ENCODE measurements at places on chromosomes 1 and 21.

DNA sequence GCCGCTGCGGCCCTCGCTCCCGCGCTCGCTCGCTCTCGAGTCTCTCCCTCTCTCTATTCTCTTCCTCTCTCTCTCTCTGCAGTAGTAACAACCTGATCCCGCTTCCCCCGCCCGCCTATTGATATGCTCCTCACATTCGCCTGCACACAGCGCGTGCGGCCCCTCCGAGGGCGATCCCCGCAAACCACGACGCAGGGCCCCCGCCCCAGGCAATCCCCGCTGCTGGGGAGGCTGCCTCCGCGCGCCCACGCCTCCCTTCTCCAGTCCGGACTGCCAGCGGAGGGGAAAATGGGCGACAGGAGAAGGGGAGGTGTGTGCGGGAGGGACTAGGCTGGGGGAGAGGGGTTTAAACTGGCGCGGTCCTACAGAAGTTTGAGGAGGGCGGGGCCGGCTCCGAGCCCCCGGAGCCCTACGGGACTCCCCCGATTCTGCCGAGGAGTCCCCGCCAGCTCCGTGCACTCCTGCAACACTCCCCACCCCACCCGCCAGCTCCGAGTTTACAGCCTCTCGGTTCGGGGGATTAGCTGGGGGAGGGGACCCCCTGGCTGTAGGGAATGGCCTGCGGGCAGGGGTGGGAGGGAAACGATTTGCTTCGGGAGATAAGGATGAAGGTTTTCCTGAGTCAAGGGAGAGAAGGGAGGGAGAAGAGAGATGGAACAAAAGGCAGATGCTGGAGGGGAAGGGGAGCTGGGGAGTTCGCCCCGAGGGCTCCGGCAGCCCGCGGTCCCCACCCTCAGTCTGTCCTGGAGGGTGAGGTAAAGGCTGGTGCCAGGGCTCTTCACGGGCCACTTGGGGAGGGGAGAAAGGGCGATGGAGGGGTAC, 66.6 kb downstream of the SYT2 start:
- no peak for DNase-seq

- DNase-seq: no peak
These were observed 60.6 kb downstream of the RGS5 start for GRCh38 chr1:163142152-163142551.

GRCh38 chr1:89690595-89690994, 57.7 kb downstream of the LRRC8C start:
- DNase-seq: no peak

DNA sequence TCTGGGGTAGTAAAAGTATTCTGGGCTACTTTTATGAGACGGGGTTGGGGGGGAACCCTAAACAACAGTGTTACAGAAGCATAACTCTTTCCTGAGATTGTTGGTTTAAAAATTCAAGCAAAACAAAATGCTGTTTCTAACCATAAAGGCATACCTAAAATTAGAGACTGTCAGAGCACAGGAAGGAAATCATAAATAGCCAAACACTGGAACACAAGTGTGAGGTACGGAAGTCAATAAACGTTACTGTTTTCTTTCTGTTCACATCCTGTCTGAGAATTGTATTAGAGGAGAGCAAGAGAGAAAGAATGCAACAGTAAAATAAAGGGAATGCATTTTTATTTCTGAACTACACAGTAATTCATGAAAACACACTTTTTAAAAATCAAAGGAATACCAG, 42.8 kb upstream of the IL12RB2 start:
- DNase-seq: no peak

DNA sequence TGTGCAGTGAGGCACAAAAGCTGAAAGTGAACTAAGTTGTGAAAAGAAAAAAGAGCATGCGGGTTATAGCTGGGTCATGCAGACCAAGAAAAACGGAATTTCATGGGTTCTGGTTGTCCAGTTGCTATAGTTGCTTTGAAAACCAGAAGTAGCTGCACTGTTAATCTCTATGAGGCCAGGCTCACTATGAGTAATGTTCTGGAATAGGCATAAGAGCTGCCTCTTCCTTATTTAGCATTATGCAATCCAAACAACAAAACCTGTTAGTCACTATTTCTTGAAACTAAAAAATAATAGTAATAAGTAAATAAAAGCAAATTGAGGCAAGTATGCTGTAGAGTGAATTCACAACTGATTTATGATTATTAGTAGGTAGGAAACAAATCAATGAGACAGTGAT, 1383.7 kb downstream of the MRPL39 start:
- no peak for DNase-seq

DNA sequence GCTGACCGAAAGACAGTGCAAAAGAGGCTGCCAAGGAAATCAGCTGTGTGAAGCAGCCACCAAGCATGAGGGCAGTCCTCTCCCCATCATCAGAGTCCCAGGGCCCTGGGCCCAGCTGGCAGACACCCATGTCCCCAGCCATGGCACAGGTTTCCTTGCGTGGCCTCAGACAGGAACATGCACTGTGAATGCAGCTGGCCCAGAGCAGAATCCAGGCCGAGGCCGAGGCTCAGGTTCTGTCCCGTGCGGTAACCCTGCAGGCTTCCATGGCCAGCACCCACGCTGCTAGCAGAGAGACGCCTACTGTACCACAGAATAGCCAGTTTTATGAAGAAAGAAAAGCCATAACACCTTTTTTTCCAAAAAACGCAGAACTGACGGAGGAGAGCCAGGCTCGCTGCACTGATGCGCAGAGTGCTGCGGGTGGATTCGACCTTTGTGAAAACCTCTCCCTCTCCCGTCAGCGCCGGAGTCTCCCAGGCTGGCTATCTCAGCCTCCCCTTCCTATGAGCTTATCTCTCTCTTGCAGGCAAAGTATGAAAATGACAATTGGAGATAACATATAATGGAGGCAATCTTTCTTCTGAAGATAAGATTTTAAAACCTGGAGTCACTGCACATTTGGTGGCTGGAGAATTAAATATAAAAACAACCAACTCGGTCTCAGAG, 106.6 kb downstream of the NPHP4 start:
- DNase-seq: no peak

GRCh38 chr1:33273406-33273805, 17.1 kb downstream of the ZNF362 start:
- DNase-seq: no peak

DNA sequence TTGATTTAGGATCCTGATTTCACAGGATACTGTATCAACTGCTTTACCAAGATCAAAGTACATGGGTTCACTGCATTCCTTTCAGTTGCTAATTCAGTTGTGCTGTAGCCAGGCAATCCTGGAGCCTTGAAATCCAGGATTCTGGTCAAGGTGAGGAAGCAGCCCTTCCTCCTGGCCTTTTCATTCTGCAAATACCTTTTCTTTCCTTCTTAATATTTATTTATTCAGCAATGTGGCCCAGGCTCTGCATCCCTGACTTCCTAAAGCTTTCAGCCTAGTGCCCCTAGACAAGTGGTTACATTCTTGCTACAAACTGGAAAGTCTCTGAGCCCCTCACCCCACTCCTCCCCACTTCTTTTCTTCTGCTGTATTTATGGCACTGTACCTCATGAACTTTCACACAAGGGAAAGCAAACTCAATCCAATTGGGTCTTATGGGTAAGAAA, 16.2 kb downstream of the LRRC8D start:
- no peak for DNase-seq

DNA sequence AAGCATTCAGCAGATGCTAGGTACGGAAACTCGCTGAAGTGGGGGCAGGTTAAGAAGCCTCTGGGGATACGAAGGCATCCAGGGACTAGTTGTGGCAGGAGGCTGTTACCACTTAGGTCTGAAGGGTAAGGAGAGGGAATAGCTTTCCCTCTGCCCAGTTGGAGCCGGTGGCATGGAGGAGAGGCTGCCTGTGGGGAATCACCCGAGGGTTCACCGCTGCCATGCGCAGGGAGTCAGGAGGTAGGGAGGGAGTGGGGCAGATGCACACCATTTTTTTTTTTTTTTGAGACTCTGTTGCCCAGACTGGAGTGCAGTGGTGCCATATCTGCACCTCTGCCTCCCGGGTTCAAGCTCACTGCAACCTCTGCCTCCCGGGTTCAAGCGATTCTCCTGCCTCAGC, 6.1 kb downstream of the PCSK9 start:
- DNase-seq: no peak

DNA sequence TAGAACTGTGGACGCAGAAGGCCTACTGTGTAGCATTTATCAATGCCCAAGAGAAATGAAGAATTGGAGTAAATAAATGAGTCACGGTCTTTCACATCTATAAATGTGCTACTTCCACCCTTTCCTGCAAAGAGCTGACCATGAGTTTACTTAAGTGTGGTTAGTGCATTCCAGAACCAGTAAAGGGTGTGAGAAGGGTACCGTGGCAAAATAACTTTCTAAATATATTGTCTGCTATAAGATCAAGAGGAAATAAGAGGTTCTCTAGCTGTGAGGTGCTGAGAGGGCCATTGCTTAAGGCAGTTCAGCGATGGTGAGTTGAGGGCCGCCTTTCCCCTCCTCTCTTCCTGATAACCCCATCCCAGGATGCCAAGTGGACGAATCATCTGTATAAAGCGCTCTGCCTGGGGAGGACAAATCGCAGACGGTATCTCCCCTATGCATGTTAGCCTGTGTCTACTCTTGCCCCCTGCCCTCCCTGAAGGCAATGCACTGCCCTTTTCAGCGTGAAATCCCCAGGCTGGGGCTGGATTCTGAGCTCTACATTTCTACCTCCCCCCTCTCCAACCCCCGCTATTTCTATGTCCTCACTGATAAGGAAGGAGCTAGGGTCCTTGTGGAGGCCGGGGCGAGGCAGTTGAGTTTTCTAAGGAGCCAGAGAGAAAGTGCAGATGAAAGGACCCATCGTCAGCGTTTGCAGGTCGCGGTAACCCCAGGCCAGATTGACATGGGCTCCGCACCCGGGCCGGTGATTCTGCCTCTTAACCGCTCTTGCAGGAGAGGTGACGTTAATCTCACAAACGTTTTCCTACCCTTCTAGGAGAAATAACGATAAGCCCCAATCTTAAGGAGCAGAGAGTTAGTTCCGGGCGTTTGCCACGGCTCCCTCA, 1.5 kb upstream of the NCAM2 start:
- no peak for DNase-seq

- DNase-seq: no peak
These were observed 40.0 kb downstream of the GADD45A start for GRCh38 chr1:67724928-67725560.

- no peak for DNase-seq
These were observed 34.9 kb downstream of the CDC14A start for GRCh38 chr1:100387209-100387608.

- no peak for DNase-seq
These were observed 5.2 kb upstream of the PIK3C2B start for GRCh38 chr1:204499511-204500468.

DNA sequence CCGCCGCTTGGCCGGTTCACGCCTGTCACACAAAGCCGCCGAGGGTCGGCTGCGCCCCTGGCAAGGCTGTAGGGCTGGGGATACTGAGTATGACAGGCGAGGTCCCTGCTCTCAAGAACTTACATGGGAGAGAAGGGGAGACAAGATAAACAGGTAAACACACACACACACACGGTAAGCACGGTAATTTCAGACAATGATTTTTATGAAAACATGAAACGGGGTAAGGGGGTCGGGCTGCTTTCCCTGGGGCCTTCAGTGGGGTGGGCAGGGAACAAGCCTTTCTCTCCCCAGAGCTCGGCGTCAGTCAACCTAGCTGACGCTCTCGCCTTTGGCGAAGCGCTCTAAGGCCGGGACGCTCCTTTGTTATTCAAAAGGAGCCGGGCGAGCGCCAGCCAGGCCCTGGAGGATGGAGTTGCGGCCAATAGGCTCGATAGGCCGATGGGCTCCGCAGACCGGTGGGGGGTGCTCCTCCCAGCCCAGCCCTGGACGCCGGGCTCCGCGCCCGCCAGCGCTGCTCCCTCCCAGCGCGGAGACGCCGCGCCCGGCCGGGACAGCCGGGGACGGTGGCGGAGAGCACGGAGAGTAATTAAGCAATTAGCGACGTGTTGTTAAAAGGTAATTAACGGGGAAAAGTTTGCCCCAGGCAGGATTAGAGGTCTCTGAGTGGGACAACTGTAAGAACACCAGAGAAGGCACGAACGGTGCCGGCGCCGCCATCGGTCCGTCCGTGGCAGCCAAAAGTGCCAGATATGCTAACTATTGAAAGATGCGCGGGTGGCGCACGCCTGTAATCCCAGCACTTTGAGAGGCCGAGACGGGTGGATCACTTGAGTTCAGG, 950 bp upstream of the INKA2 start:
- DNase-seq: no peak

DNA sequence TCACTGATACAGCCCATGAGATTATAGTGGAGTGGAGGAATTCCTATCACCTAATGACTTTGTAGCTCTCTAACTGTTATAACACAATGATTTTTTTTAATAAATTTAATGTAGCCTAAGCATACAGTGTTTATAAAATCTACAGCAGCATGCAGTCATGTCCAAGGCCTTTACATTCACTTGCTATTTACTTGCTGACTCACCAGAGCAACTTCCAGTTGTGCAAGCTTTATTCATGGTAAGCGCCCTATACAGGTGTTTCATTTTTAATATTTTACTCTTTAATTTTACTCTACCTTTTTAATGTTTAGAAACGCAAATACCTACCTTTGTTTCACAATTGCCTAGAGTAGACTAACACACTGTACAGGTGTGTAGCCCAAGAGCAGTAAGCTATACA, 1652.2 kb downstream of the BRINP3 start:
- no peak for DNase-seq

Measured in T follicular helper cell (primary cell).